ENCODE measurements at places on chromosomes 7 and 10. TPM values are rescaled to one million over a fixed set of nuclear protein-coding genes. Genes with fewer than 3 reads are reported as not detected.

Gene FAM24B
- 2.6 TPM for total RNA-seq

Gene ACSL5
- total RNA-seq, result 125 TPM

Gene COL28A1
- total RNA-seq, result 2.9 TPM

DNA sequence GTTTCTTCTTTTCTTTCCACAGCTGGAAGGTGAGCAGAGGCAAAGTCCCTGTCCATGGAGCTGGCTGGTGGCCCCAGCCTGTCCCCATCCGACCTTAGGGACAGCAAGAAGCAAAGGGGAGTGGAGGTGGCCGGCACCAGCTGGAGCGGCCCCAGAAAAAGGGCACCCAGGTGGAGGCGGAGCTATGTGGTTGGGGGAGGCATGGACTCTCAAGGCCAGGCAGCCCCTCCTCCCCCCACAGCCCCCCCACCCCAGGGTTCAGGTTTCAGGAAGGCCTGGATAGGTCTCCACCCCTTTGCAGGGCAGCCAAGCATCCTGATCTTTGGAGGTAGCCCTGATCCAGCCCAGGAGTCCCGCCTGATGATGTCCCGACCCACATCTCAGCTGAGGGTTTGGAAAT is at the start of gene SSC4D:
Gene SSC4D, minus strand, starts transcription at position 161 of the 400 bp plus-strand sequence. CDS start 5,258 bp downstream, outside the sequence.
- no peak for DNase-seq

DNA sequence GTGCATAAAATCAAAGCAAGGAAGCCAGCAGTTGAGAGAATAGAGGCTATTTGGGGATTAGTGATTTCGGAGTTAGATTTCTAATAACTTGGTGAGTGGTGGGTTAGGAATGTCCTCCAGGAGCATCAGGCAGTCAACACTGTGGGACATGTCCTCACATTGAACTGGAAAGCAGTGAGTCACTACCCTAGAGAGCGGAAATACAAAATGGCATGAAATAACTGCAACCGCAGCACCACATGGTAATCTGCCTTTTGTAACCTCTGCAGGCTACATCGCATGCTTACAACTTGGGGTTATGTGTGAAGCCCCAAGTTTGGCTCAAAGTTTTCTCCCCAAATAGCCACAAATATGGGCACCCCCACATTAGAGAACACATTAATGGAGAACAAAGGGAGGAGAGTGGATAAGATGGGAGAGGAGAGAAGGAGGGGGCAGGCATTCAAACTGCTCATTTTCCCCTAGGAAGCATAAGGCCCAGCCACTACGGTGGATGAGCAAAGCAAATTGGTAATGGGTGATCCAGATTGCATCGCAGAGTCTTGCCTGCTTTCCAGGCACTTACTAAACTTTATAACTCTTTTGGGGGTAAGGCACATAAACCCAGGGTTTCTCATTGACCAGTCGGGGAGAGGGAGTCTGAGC is 22.0 kb upstream of the SLF2 start:
- DNase-seq, result no peak

Gene ARID5B
- total RNA-seq, result 34.1 TPM

DNA sequence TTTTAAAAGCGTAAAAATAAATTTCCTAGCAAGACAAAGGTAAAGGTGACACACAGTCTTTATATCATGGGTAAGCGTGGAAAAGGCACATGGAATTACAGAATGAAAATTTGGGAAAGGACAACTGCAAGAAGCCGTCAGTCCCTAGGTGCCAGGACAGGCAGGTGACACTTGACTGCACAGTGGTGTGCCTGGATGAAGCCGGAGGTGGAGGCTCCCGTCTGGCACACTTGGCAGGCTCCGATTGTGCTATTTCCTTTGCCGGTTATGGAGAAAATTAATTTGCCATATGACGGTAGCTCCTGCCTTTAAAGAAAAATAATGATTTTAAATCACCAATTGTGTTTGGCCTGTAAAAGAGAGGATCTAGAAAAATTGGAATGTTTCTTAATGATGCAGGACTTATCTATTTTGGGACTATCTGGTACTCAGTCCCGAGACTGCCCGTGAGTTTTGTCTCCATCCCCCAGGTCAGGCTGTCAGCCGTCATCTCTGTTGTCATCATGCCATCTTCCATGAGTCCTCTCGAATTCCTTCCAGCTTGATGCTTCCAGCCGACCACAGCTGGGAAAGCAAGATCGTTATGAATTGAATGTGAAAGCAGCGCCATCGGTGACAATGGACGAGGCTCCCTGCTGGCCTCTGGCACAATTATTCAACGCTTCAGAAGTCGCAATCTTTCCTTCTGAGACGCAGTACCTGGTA is 56.2 kb upstream of the MGMT start:
- no peak for DNase-seq

DNA sequence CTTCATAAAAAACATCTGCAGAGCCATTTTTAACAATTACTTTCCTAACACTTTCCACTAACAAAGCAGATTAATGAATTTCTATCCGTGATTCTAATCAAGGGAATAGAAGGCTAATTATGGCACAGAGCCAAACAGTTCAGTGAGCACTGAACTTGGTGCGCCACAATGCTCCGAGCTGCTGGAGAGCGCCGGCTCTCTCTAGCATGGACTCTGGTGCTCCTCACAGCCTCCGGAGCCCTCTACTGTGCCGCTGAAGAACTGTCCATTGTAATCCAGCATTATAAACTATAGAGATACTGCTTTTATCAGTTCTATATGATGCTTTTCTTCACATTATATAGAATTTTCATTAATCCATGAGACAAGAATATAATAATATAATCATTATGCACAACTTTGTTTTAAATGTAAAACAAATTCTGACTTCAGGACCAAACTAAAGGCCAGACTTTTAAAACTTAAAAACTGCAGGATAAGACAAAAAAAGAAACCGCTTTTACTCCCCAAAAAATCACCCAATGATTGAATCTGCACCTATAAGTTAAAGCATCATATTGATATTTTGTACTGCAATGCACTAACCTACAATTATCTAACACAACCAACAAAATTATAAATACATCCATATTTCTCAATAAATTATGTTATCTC is 123.6 kb downstream of the RNF32 start:
- DNase-seq, result peak; percentile 65

Gene ASB10
- not detected for total RNA-seq

Gene TWIST1
- 0.36 TPM for total RNA-seq

Gene TUBB8
- 0.90 TPM for total RNA-seq

DNA sequence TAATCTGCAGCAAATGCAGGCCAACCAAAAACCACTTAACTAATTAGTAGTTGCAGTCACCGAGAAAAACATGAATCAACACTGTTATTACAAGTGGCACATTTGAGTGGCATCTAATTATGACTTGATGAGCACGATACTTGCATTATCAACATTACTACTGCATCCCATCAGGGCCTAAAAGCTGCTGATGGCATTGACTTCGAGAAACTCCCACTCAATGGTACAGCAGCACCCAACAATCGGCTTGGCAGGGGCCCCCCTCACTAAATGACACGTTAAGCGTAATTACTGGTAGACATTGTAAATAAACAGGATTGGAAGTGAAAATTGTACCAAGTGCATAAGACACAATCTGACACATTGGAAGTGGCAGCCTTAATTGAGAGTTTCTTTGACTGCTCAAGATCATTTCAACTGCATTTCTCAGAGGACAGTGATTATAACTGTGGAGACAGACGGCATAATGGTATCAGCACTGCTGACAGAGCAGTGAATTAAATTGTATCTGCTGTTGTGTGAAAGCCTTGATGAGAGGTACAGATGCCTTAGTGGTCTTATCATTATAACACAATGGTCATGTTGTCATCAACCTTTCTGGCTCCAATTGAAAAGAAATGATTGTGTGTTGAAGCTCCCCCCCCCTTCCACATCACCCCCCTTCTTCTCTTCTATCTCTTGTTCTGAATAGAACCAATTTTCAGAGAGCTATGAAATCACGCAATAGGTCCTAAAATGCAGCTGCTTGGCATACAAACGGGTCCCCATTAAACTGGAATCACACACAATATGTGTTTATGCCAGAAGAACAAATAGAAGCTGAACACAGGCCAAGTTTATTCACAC is 43.4 kb downstream of the SHTN1 start:
- no peak for DNase-seq

Gene NUTM2E
- not detected for total RNA-seq

- DNase-seq, result peak; percentile 37
Measured at GRCh38 chr7:149422914-149423301, 38.0 kb downstream of the ZNF777 start.

DNA sequence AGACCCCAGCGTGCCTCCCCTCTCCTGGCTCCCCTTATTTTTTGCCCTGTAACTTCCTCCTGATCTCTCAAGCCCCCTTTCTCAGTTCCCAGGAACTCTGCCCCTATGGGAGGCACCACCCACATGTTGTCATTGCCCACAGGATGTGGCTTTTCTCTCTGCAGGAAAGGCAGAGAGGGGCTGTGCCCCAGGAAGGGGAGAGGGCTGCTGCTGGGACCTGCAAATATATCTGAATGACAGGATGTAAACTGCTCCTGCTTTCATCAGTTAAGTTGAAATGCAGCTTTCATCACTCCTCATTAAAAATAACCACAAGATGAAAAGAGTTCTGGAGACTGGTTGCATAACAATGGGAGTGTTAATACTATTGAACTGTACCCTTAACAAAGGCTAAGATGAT is 103.3 kb downstream of the CLEC2L start:
- no peak for DNase-seq

Gene FAM13C
- total RNA-seq, result 4.2 TPM

Gene ASCC1
- 18.0 TPM for total RNA-seq

DNA sequence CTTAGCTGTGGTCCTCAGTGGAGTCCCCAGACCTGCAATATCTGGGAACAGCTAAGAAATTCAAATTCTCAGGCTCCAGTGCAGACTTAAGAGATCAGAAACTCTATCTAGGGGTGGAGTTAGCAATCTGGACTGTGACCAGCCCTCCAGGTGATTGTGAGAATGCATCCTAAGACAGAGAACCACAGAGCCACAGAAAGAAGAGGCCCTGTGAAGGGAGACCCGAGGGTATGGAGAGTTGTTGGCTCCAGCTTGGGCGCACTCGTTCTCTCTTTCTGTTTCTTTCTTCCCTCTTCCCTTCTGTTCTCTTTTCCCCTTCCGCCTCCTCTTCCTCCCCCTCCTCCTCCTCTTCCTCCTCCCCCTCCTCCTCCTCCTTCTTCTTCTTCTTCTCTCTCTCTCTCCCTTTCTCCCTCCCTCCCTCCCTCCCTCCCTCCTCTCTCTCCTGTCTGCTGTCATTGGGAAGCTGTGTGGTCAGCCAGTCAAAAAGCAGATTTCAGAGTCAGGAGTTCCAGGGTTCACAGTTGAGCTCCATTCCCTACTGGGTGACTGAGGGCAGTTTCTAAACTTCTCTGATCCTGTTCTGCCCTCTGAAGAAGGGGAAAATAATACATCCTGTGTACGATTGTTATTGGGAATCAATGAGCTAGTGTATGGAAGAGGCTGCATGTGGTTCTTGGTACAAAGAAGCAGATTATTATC is 62.1 kb upstream of the STEAP1B start:
- DNase-seq, result no peak

DNA sequence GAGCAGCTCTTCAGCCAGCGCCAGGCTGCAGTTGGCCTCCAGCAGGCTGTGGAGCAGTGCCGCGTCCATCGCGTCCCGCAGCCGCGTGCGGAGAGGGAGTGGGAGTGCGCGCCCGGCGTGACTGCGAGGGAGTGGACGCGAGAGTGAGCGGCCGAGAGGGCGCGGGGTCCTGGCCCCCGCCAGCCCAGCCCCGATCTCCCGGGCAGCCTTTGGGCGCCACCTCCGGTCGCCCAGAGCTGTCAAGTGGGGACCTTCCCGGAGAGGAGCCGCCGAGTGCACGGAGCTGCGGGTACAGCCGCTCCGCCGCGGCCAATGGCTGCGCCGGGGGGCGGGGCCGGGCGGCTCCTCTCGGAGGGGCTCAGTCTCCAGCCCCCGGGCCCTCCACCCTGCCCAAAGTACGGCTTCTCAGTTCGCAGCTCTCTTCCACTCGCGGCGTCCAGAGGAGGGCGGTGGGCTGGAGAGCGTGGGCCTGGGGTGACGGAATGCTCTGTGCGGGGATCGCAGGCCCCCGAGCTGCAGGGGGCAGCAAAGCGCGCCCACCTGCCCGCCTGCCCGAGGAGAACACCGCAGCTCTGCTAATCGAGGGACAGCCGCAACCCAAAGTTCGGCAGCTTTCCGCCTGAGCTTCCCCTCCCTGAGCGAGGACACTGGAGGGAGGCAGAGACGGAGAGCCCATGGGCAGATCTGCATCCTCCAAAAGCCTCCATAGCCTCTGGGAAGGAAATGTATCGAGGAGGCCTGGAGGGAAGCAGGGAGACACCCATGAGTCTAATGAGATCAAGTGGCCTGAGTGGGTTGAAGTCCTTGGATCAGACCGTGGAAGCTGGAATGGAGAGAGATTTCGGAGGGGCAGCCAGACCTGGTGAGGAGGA is at the start of gene CRHR2:
Gene CRHR2, minus strand, starts transcription at position 245 of the 872 bp plus-strand sequence. Its CDS starts 176 bp downstream, at position 69.
- DNase-seq, result no peak

DNA sequence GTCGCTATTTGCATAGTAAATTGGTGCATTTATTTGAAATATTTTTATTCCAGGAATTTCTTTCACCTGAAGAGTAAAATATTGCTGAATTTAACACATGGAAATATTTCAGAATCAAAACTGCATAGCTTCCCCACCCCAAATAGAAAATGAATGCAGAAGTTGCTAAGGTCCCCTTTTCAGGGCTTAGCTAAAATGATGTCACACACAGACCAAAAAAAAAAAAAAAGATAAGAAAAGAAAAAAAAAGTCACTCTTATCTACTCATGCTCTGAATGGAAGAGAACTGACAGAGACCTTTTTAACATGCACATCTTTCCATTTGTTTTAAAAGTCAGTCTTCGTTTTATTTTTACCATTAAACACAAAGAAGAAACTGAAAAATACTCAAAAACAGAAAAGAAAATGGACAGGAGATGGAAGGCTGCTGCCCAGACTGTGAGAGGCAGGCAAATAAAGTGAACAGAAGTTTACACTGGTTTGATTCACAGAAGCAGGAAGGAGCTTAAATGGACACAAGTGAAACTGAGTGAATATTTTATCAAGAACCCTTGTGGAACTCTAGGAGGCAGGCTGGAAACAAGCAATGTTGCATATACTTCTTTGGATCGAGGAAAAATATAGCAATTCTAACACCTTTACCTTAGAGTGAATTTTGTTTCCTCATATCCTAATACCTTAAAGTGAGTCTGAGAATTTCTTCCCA is 32.0 kb downstream of the PSMC2 start:
- DNase-seq, result no peak

GRCh38 chr10:35916791-35917190 is 274.7 kb upstream of the FZD8 start:
- no peak for DNase-seq

Gene VGF
- total RNA-seq, result 0.46 TPM

DNA sequence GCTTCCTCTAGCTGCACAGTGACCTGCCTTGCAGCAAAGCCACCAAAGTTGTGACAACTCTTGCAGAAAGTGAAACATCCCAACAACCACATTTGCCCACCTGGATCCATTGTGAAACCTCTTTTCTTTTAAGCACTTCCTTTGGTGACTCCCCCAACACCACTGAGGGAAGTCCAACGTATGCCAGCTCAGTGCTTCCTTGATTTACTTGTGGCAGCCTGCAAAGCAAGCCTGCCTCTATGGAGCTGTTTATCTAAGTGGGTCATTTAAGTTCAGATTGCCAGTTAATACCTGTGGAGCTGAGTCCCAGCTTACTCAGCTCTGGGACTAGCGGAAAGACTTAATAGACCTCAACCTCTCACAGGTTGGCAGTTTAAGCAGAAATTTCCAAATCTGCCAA is 230.8 kb upstream of the GHITM start:
- no peak for DNase-seq

GRCh38 chr10:86180861-86181260 is 185.7 kb downstream of the GRID1 start:
- no peak for DNase-seq

GRCh38 chr7:37984750-37985390 is 64.4 kb downstream of the EPDR1 start:
- DNase-seq, result no peak

Data from mucosa of descending colon (tissue), 3 donors.